ENCODE measurements at places on chromosomes 13 and 19. TPM values are rescaled to one million over a fixed set of nuclear protein-coding genes. Genes with fewer than 3 reads are reported as not detected.
A peak's percentile ranks its signal among the peaks of the same experiment; 100 is the strongest.

MEDAG gene
- total RNA-seq: 0.97 TPM

FBXO46 gene
- 34.4 TPM for total RNA-seq

- no peak for DNase-seq
These were observed 18.3 kb downstream of the MED26 start for GRCh38 chr19:16609511-16610200.

- DNase-seq: peak; percentile 97
These were observed at the start of gene CCNA1 for GRCh38 chr13:36432106-36432544. TSS of gene CCNA1 (plus strand) at chr13:36432495. CDS start at chr13:36433057, 562 bp downstream.

LHB gene
- total RNA-seq: 1.9 TPM

Data from GM23338 (cell line).